Naive B cell (primary cell): ENCODE measurements at places on chromosomes 1 and 21. TPM values are rescaled to one million over a fixed set of nuclear protein-coding genes. Genes with fewer than 3 reads are reported as not detected.

Gene KLF17
- polyA plus RNA-seq = not detected

Gene CCDC27
- not detected for polyA plus RNA-seq

Gene OR2T11
- polyA plus RNA-seq = not detected

Gene SVBP
- polyA plus RNA-seq = 61.9 TPM

Gene TMEM82
- polyA plus RNA-seq = not detected

Gene SLAMF6
- 256 TPM for polyA plus RNA-seq

Gene C1QTNF12
- not detected for polyA plus RNA-seq

- H3K36me3 ChIP-seq = no peaks in the 10 kb centered on the region
- no peaks in the 10 kb centered on the region for H3K27me3 ChIP-seq
Measured at GRCh38 chr1:43968348-43968948, 1.4 kb upstream of the DPH2 start.

GRCh38 chr1:229148041-229148671 lies 122.8 kb upstream of the RAB4A start:
- H3K4me1 ChIP-seq = peaks cover 8% of the 10 kb centered on the region
- DNase-seq = no peak
- no peak overlapping the region for H3K27ac ChIP-seq
- H3K4me3 ChIP-seq = no peak overlapping the region
- peaks cover 5% of the 10 kb centered on the region for H3K27me3 ChIP-seq

- H3K27ac ChIP-seq = no peak overlapping the region
- peaks cover 7% of the 10 kb centered on the region for H3K27me3 ChIP-seq
- H3K4me1 ChIP-seq = no peaks in the 10 kb centered on the region
- no peak overlapping the region for H3K4me3 ChIP-seq
Measured at GRCh38 chr1:177206831-177207355, 36.1 kb downstream of the BRINP2 start.

DNA sequence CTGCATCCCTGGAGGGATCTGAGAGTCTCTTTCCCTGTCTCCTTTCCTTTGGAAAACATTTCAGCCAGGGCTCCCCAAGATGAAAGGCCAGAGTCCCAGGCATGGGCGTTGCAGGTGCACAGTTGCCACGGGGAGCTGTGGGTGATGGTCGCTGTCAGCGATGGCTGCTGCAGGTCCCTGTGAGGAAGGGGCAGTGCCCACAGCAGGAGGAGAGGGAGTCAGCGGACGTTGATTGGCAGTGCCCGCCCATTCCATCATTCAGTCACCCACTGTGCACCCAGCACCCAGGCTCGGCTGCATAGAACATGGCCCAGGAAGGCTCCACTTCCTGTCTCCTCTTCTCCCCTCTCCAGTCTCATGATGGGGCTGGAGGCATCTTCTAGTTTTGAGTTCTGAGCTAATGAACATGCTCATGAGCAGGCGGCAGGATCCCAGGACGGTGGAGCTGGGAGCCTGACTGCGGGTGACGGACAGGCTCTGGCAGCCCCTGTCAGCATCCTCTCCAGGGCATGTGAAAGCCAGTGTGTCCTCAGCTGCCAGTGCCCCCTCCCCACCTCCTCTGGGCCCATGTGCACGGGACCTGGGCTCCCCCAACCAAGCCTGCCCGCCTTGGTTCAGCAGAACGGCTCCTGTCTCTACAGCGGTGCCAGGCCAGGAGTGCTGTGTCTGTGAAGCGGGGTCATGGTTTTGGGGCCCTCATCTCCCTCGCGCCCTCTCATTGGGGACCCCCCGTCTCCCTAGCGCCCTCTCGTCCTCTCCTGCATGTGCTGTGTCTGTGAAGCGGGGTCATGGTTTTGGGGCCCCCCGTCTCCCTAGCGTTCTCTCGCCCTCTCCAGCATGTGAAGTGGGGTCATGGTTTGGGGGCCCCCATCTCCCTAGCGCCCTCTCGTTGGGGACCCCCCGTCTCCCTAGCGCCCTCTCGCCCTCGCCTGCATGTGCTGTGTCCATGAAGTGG lies 24.5 kb downstream of the COL18A1 start:
- H3K36me3 ChIP-seq = no peaks in the 10 kb centered on the region
- H3K27ac ChIP-seq = no peak overlapping the region

- no peak overlapping the region for H3K27ac ChIP-seq
- no peaks in the 10 kb centered on the region for H3K36me3 ChIP-seq
- H3K27me3 ChIP-seq = peaks cover 10% of the 10 kb centered on the region
- H3K4me3 ChIP-seq = no peak overlapping the region
- no peaks in the 10 kb centered on the region for H3K4me1 ChIP-seq
- DNase-seq = no peak
Measured at GRCh38 chr1:163203561-163203960, 845 bp upstream of the RGS5 start.

- no peak for DNase-seq
- peaks cover 65% of the 10 kb centered on the region for H3K4me1 ChIP-seq
- no peaks in the 10 kb centered on the region for H3K27me3 ChIP-seq
- H3K36me3 ChIP-seq = no peaks in the 10 kb centered on the region
- H3K4me3 ChIP-seq = peak overlapping the region; percentile 26
- peak overlapping the region; percentile 0 for H3K27ac ChIP-seq
Measured at GRCh38 chr21:34938089-34938764, 110.9 kb downstream of the RUNX1 start.

DNA sequence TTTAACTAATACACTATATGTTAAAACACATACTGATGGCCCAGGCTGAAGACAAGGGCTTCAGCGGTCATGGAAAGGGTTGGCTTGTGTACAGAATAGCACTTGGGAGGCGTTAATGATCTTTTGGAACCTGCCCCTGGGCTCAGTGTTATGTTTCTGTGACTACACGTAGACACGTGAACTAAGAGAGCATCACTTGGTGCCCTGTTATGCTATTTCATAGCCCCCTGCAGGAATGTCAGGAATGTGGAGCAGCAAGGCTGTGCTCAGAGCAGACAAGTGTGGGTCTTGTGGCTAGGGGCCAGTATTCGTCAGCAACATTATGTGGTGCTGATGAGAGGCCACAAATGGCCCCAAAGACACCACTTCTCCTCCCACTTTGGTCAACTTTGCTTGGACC lies 132.4 kb downstream of the MAP3K21 start:
- H3K27ac ChIP-seq = no peak overlapping the region
- peaks cover 14% of the 10 kb centered on the region for H3K27me3 ChIP-seq
- no peak overlapping the region for H3K4me3 ChIP-seq
- no peaks in the 10 kb centered on the region for H3K36me3 ChIP-seq
- DNase-seq = no peak
- no peaks in the 10 kb centered on the region for H3K4me1 ChIP-seq

DNA sequence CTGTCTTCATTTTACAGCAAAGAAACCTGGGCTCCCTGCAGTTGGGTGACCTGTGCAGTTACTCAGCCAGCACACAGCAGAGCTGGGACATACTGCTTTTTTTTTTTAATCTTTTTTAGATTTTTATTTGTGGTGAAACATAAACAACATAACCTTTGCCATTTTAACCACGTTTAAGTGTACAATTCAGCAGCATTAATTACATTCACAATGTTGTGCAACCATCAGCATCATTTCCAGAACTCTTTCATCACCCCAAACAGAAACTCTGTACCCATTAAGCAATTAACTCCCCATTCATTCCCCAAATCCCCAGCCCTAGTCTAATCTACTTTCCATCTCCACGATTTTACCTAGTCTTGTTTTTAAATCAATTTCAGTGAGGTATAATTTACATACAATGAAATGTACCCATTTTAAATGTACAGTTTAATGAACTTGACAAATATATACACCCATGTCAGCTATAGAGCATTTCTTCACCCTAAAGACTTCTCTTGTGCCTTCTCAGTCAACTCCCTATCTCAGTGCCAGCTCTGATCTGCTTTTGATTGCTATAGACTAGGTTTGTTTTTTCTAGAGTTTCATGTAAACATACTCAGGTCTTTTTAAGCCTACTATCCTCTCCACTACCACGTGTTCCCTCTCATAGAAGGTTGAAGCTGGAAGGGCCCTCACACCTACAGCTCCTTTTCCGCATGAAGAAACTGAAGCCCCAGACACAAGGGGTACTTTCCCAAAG lies 37.8 kb upstream of the C8B start:
- H3K27me3 ChIP-seq = peaks cover 8% of the 10 kb centered on the region
- H3K4me1 ChIP-seq = no peaks in the 10 kb centered on the region
- H3K27ac ChIP-seq = no peak overlapping the region
- no peak for DNase-seq

DNA sequence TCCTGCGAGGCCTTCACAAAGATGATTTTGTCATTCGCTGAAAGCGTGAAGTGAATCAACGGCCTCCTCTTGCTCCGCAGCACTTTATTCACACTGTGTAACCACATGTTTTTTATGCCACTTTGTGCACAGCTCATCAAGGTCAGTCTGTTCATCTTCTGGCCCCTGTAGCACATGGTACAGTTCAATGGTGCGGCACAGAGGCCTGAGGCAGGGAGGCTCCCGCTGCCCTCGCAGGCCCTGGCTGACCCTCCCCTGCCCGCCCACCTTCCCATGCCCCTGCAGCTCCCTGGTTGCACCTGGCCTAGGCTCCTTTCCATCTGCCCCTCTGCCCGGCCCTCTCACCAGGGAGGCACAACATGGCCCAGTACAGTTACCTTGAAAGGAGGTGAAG lies 87.5 kb downstream of the CD247 start:
- H3K27me3 ChIP-seq = peaks cover 8% of the 10 kb centered on the region
- DNase-seq = no peak
- H3K4me1 ChIP-seq = peaks cover 44% of the 10 kb centered on the region
- no peaks in the 10 kb centered on the region for H3K36me3 ChIP-seq

GRCh38 chr1:5548266-5548665 lies 444.0 kb downstream of the NPHP4 start:
- H3K4me3 ChIP-seq = no peak overlapping the region
- no peak overlapping the region for H3K27ac ChIP-seq
- no peak for DNase-seq
- H3K36me3 ChIP-seq = no peaks in the 10 kb centered on the region

- no peak overlapping the region for H3K4me3 ChIP-seq
- no peaks in the 10 kb centered on the region for H3K36me3 ChIP-seq
- no peak for DNase-seq
- H3K27ac ChIP-seq = no peak overlapping the region
Measured at GRCh38 chr1:62263006-62263813, 56.0 kb downstream of the KANK4 start.

DNA sequence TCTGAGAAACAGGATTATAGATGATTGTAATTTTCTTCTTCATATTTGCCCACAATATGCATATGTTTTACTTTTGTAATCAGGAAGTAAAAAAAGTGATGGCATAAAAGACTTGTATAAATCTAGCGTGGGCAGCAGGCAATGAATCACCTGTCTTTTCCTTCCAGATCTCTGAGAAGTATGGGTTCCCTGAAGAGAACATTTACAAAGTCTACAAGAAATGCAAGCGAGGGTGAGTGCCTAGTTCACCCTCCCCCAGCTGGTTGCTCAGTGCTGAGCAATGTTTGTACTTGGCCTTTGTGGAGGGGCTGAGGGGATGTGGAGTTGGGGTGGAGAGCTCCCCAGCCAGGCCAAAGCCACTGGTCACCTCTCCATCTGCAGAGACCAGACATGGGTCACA lies 30.7 kb downstream of the GRHL3 start:
- H3K4me3 ChIP-seq = no peak overlapping the region
- no peak overlapping the region for H3K27ac ChIP-seq
- no peaks in the 10 kb centered on the region for H3K36me3 ChIP-seq
- H3K4me1 ChIP-seq = no peaks in the 10 kb centered on the region
- no peak for DNase-seq

DNA sequence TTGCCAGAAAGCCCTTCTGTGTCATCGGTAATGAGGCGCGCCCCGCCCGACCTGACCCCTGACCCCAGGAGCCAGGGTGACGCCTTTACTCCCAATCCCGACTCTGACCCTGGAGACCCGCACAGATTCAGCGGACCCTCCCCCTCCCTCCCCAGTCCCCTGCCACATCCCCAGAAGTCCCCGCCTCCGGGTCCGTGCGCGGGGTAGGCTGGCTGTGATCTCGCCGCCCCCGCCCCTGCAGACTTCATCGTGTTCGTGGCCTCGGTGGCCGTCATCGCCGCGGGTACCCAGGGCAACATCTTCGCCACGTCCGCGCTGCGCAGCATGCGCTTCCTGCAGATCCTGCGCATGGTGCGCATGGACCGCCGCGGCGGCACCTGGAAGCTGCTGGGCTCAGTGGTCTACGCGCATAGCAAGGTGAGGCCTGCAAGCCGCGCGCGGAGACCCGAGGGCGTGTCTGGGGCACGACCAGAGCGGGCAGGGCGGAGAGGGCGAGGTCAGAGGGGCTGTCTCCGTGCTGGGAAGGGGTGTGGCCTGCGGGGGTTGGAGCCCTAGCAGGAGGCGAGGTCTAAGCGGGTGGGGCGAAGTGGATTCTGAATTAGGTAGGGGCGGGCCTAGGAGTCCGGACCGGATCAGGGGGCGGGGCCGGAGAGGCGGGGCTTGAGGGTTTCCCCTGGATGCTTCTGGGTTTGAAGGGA lies 34.8 kb downstream of the KCNQ4 start:
- peak overlapping the region; percentile 82 for H3K4me3 ChIP-seq
- H3K27ac ChIP-seq = peak overlapping the region; percentile 87
- H3K36me3 ChIP-seq = no peaks in the 10 kb centered on the region
- H3K4me1 ChIP-seq = peaks cover 21% of the 10 kb centered on the region
- DNase-seq = peak; percentile 78
- peaks cover 7% of the 10 kb centered on the region for H3K27me3 ChIP-seq
